ENCODE measurements at places on chromosomes 7 and 10. TPM values are rescaled to one million over a fixed set of nuclear protein-coding genes. Genes with fewer than 3 reads are reported as not detected.
A peak's percentile ranks its signal among the peaks of the same experiment; 100 is the strongest.

DNA sequence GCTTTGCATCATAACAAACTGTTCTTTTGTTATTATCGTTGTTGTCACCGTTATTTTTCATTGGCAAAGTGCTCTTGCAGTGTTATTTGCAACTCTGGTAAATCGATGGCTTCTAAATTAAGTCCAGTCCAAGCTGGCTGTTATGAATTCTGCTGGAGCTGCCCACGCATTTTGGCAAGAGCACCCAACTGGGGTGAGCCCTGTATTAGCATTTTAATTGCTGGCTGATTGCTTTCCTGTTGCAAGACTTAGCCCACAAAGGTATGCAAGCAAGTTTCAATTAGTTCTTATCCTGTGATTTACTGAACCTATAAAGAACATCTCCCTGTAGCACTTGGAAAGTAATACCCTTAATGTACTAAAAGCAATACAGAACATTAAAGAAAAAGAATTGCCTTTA is 226.8 kb downstream of the ACTR3B start:
- DNase-seq: no peak
- no peak overlapping the region for H3K4me3 ChIP-seq
- no peaks in the 10 kb centered on the region for H3K36me3 ChIP-seq
- H3K27me3 ChIP-seq: peaks cover 11% of the 10 kb centered on the region

MDFIC gene
- total RNA-seq: 84.1 TPM

DNA sequence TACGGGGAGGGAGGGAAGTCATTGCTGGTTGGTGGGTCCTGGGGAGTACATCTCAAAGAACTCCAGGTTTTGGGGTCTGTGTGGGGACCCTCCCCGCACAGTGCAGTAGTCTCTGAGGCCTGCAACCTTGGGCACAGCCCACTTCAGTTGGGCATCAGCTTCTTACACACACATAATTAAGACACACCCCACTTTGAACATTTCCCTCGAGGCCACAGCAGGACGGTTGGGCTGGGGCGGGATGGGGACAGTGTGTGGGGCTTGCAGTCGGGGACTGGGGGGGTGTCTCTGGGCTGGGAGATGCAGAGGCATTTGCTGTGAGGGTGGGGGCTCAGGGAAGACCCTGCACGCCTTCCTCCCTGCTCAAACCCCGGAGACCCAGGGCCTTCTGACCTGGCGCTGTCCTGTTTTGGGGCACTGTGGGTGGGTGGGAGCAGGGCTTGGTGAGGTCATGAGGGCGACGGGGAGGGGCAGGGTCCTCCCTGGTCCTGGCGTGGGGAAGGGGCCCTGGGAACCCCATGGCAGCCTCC is 1.3 kb downstream of the LFNG start:
- peaks cover 42% of the 10 kb centered on the region for H3K4me1 ChIP-seq
- peak overlapping the region; percentile 96 for H3K4me3 ChIP-seq
- DNase-seq: peak; percentile 56
- H3K27me3 ChIP-seq: peaks cover 4% of the 10 kb centered on the region
- peaks cover 18% of the 10 kb centered on the region for H3K36me3 ChIP-seq

DNA sequence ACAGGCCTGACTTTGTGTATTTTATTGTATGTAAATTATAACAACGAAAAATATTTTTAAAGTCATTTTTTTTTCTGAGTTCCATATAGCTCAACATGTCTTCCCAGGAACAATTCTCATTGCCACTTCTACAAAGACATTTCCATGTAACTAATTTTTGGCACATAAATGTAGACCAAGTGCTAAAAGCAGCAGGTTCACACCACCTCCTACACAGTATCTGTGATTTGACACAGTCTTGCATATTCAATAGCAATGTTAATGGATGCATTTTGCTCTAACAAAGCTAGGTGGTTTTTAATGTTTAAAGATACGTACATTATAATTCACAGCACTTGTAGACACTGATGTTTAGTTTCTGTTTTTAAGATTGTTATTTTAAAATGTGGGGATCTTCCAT is 346.5 kb downstream of the GPAM start:
- H3K27me3 ChIP-seq: no peaks in the 10 kb centered on the region
- H3K27ac ChIP-seq: no peak overlapping the region
- no peaks in the 10 kb centered on the region for H3K36me3 ChIP-seq
- no peak for DNase-seq
- H3K4me1 ChIP-seq: no peaks in the 10 kb centered on the region

- H3K4me3 ChIP-seq: no peak overlapping the region
- H3K4me1 ChIP-seq: peaks cover 5% of the 10 kb centered on the region
- no peak for DNase-seq
- H3K27me3 ChIP-seq: peaks cover 12% of the 10 kb centered on the region
Observed at GRCh38 chr10:131318814-131319213, 7.3 kb upstream of the TCERG1L start.

- no peaks in the 10 kb centered on the region for H3K36me3 ChIP-seq
- DNase-seq: no peak
- no peaks in the 10 kb centered on the region for H3K27me3 ChIP-seq
- no peaks in the 10 kb centered on the region for H3K4me1 ChIP-seq
Observed at GRCh38 chr7:90570373-90570959, 25.7 kb upstream of the CDK14 start.

DNA sequence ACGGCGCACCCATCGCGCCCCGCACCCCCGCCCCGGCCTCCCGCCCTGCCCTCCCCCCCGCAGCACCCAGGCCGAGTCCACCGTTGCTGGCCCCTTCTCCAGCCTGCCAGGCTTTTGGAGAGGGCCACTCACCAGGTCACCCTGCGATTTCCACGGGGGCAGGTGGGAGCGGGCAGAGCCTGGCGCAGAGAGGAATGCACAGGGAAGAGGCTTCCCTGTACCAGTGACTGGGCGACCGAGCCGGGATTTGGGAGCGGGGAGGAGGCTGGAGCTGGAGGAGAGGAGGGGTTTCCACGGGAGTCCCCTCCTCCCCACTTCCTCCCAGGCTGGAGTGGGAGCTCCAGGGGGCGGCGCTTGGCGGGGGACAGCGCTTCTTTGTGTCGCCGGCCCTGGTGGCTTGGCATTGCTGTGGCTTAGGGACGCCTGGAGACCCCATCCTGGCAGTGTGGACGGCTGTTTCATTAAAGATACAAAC is 19.3 kb downstream of the TCAF1 start:
- H3K27ac ChIP-seq: no peak overlapping the region
- H3K27me3 ChIP-seq: peaks cover 20% of the 10 kb centered on the region
- no peak overlapping the region for H3K4me3 ChIP-seq
- peaks cover 11% of the 10 kb centered on the region for H3K36me3 ChIP-seq

DNA sequence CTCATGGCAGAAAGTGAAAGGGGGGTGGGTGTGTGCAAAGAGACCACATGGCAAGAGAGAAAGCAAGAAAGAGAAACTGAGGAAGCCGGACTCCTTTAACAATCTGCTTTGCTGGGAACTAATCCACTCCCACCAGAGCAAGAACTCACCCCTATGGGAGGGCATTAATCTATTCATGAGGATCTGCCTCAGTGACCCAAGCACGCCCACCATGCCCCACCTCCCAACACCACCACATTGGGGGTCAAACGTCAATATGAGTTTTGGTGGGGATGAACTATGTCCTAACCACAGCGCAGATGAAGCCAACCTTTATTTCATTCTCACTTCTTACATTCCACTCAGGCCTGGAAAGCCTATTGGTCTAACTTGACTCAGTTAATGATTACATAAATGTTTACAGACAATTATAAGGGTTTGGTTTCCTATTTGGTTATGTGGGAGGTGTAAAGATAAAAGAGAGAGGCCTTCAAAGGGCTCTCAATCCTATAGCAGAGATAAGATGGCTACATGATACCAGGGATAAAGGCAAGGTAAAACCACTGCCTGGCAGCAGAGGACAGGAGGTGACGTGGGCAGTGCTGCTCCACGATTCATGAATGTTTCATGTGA is 601.8 kb downstream of the PARD3 start:
- H3K4me1 ChIP-seq: no peaks in the 10 kb centered on the region
- H3K36me3 ChIP-seq: peaks cover 1% of the 10 kb centered on the region
- no peak overlapping the region for H3K27ac ChIP-seq

Data from activated CD8-positive, alpha-beta memory T cell treated with anti-CD3 and anti-CD28 coated beads, Interleukin-2, amount 10 ng/mL, durations not matched to agents 7 days and 5 days (primary cell).